Tracheal epithelial cell (primary cell): ENCODE measurements at places on chromosomes 5 and 9. TPM values are rescaled to one million over a fixed set of nuclear protein-coding genes. Genes with fewer than 3 reads are reported as not detected.

Gene SYK
- 15.2 and 28.3 TPM in 2 replicates for total RNA-seq

Gene PDE6A
- under 0.01 TPM in 1 of 2 replicates, not detected in the other for total RNA-seq

Gene SMU1
- 34.2 and 39.0 TPM in 2 replicates for total RNA-seq

Gene BTNL3
- total RNA-seq = not detected in 2 replicates

Gene PCDH12
- 0.72 TPM in 1 of 2 replicates, not detected in the other for total RNA-seq

Gene WDR38
- not detected in 2 replicates for total RNA-seq

Gene MEF2C
- total RNA-seq = 0.85 and 1.7 TPM in 2 replicates

Gene NRG2
- 0.24 and 0.64 TPM in 2 replicates for total RNA-seq

Gene LCN15
- under 0.01 TPM in 1 of 2 replicates, not detected in the other for total RNA-seq

Gene ABCA1
- total RNA-seq = 18.5 and 63.1 TPM in 2 replicates

Gene EGFL7
- 13.2 and 23.9 TPM in 2 replicates for total RNA-seq

Gene TIGD6
- 3.9 and 5.8 TPM in 2 replicates for total RNA-seq

Gene PTGDS
- not detected in 2 replicates for total RNA-seq

Gene ANKRD31
- under 0.01 TPM in 1 of 2 replicates, not detected in the other for total RNA-seq
